Common myeloid progenitor, CD34-positive (primary cell): ENCODE measurements at places on chromosomes 11 and 22.
A peak's percentile ranks its signal among the peaks of the same experiment; 100 is the strongest.

DNA sequence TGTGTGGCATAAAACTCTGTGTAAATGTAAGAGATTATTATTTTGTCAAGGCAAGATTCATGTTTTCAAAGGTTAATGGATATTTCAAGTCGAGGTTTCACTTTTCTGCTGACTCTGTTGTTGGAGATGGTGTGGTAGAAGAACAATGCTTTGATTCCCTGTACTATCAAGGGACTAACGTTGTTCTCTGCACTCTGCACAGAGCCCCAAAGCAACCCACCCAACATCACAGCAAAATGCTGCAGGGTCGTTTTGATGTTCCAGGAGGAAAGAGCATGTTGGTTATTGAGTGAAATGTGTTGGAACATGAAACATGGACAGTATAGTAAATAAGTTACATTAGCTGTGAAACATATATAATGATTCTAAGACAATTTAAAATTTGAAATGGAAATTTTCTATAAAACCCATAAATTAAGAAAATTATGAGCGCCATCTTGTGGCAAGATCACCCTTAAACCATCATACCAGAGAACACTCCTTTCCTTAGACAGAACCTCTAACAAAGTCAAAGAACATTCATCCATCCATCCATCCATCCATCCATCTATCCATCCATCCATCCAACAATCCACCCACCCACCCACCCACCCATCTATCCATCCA is 164.4 kb upstream of the ZBED5 start:
- peak; percentile 61 for DNase-seq

DNA sequence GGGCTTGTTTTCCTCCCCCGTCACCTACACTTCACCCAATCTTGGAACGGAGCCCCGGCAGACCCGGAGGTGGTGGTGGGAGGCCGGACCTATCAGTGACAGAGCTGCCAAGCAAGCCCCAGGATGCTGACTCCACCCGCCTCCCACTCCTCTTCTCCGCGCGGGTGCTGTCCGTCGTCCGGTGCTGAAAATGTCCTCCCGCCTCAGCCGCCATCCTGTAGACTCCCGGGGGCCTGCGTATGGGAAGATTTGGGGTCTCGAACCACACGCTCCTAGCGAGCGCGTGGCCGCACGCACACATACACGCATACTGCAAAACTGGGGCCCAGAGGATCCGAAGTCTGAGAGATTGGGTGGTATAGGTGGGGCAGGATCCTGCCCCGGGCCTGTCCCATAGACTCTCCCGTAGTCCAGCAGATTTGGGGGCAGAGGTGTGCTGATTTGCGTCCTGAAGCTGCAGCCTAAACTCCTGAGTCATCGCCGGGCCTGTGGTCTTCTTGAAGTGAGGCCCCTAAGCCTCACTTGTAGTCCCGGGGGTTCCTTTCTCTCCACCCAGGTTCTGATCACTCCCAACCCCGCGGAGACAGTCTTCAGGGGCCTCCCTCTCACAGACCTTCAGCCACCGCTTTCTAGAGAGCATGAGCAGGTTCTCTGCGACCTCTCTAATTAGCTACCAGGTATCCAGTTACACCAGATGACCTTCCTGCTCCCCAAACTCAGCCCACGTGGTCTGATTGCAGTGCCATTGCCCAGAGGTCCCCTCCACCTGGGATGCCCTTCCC is 796 bp upstream of the YIF1A start:
- DNase-seq, result peak; percentile 89

GRCh38 chr11:65468874-65469333 is 29.9 kb upstream of the MALAT1 start:
- DNase-seq, result peak; percentile 79

- no peak for DNase-seq
Measured at GRCh38 chr22:22761606-22761962, 117.2 kb downstream of the GGTLC2 start.

GRCh38 chr22:22865311-22866072 is 22.1 kb upstream of the IGLL5 start:
- no peak for DNase-seq

DNA sequence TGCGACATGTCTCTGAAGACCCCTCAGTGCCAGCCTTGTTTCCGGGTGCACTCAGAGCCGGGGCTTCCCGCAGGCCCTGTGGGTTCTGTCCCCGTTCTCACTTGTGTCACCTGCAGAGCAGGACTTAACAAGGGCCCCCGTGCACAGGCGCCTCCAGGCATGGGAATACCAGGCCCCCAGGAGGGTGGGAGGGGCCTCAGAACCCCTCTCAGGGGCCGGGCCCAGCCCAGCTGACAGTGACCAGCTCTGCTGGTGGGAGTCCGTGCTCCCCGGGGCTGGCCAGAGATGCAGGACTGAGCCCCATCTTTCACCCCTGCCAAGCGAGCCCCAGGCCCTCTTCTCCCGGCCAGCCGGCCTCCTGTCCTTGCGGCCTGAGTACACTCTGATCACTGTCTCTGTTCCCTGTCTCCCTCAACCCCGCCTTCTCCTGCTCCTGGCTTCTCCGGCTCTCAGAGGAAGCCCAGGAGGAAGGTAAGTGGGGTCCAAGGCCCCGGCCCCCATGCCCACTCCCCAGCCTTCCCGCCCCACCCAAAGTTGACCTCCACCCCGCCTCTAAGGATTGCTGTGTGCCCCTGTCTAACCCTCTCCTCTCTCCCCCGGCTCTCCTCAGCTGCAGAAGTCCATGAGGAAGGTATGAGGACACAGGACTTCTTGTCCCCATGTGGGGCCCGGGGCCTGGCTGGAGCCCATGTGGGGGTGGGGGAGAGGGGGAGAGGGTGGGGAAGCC is 5.3 kb downstream of the TNNT3 start:
- DNase-seq, result no peak

DNA sequence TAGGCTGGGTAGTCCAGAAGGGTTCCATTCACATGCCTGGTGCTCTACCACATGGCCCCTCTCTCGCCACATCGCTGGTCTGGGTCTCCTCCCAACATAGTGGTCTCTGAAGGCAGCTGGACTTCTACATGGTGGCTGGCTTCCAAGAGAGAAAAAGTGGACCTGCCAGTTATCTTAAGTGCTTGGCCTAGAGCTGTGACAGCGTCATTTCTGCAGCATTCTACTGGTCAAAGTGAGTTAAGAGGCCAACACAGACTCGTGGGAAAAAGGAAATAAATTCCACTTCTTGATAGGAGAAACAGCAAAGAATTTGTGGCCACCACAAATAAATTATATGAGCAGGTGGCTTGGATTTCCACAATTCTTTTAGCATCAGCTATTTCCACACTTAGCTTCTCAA is 21.0 kb upstream of the BARX2 start:
- DNase-seq, result no peak

DNA sequence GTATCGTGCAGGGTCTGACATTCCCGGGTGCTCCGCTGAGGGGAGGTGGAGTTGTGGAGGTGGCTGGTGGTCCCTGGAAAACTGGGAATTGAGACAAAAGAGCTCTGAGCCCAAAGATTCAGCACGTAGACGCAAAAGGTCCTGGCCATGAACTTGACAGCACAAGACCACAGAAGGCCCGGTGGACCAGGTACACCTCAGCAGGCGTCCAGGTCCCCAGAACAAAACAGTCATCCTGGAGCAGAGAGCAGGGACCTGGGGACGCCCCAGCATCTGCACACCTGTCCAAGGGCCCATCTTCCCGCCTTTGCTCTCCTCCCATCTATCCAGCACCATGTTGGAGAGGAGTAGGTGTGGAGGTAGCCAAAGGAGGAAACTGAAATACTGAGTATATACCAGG is 13.8 kb upstream of the MB start:
- no peak for DNase-seq

DNA sequence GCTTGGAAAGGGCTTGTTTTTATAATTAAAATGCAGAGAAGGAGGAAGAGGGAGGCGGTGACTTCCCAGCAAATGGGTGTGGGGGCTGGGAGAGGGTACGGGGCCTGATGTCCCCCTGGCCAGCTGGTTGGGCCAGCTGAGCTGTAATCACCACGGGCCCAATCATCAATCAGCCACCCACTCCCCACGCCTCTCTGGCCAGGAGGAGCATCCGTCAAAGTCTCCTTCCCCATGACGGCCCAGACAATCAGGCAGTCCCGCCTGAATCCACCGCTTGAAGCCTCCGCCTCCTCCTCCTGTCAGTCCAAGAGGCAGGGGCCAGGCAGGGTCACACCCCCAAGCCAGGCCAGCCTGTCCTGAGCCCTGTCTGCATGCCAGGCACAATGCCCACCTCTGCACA is 13.3 kb upstream of the CABP7 start:
- DNase-seq, result no peak

GRCh38 chr11:12189543-12190235 is 79.3 kb downstream of the MICAL2 start:
- no peak for DNase-seq

- DNase-seq, result no peak
Measured at GRCh38 chr22:37427135-37427710, at the start of gene ELFN2. Gene ELFN2 (minus strand): TSS chr22:37427479. CDS start chr22:37375534, 51,945 bp downstream.

DNA sequence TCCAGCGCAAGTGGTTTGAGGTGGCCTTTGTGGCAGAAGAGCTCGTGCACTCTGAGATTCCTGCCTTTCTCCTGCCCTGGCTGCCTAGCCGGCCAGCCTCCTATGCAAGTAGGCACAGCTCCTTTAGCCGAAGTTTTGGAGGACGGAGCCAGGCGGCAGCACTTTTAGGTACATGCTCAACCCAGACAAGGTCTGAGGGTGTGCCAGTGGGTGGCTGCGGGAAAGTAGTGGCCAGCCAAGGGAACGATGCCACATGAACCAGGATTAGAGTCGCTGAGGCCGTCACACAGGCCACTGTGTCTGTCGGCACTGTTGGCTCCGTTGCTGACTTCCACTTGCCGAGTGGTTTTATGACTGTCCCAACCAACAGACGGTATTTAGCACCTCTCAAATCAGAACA is 64.8 kb upstream of the YWHAH start:
- no peak for DNase-seq

- DNase-seq, result no peak
Measured at GRCh38 chr11:93570759-93571413, 27.7 kb upstream of the SMCO4 start.

GRCh38 chr11:69920345-69921127 is 101.3 kb upstream of the FGF3 start:
- no peak for DNase-seq

DNA sequence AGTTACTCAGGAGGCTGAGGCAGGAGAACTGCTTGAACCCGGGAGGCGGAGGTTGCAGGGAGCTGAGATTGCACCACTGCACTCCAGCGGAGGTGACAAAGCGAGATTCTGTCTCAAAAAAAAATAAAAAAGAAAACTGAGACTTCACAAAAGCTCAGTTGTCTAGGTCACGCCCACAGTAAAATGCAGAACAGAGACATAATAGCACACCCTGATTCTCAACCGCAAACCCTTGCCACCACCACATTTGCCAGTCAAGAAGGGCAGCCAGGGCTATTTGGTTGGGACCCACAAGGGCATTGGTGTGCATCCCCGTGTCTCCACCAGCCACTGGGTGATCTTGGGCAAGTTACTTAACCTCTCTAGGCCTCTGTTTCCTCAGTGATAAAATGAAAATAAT is 25.4 kb downstream of the CREB3L1 start:
- DNase-seq, result no peak

- no peak for DNase-seq
Measured at GRCh38 chr22:47859881-47860525, 1097.6 kb downstream of the TBC1D22A start.

GRCh38 chr11:8206251-8207079 is 37.6 kb upstream of the RIC3 start:
- peak; percentile 98 for DNase-seq

DNA sequence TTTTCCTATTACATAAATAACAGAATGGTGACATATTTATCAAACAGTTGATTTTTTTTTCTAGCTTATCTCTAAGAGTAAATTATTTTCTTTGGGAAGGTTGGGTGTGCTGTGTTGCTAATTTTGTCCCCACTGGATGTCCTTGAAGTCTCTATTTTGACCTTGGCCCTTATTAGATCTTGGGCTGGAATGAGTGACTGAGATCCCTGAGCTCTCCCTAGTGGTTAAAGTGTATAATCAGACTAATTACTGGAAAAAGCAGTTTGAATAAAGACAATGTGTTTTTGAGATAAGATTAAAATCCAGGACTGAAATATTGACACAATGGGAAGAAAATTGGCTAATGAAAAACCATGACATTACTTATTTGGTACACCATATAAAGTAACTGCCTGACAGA is 56.1 kb downstream of the AASDHPPT start:
- DNase-seq, result no peak

DNA sequence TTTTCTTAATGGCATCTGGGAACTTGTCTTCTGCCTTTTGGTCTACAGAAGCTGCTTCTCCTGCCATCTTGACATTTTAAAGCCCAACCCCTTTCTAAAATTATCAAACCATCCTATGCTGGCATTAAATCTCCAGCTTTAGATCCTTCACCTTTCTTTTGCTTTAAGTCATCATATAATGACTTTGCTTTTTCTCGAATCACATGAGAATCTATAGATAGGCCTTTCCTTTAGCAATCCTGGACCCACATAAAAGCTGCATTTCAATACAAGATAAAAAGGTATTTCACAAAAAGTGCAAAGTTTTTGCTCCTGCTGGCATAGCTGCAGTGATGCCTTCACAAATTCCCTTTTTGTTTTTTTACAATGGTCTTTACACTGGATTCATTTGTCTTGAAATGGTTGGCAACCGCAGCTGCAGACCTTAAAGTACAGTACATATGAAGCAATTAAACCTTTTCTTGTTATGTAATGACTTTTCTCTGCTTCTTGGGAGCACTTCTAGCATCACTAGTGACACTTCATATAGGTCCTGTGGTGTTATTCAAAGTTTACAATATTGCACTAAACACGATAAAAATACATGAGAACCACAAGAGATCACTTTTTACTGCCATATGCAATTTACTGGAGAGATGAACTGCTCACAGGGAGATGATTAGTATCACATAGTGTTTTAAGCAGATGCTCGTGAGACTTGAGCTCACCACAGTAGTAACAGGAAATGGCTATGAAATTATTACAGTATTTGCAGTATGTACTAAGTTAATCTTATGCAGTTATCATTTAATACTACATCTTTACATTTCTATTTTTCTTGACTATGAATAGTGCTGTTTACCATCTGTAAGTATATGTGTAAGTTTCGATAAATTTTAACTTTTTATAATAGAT is 41.6 kb downstream of the ACER3 start:
- no peak for DNase-seq
